ENCODE measurements at places on chromosomes 3 and 15.
A peak's percentile ranks its signal among the peaks of the same experiment; 100 is the strongest.

- DNase-seq, result no peak
Observed at GRCh38 chr3:54835701-54836100, 92.2 kb downstream of the LRTM1 start.

GRCh38 chr15:63517628-63518027 is 13.2 kb downstream of the USP3 start:
- DNase-seq, result no peak

DNA sequence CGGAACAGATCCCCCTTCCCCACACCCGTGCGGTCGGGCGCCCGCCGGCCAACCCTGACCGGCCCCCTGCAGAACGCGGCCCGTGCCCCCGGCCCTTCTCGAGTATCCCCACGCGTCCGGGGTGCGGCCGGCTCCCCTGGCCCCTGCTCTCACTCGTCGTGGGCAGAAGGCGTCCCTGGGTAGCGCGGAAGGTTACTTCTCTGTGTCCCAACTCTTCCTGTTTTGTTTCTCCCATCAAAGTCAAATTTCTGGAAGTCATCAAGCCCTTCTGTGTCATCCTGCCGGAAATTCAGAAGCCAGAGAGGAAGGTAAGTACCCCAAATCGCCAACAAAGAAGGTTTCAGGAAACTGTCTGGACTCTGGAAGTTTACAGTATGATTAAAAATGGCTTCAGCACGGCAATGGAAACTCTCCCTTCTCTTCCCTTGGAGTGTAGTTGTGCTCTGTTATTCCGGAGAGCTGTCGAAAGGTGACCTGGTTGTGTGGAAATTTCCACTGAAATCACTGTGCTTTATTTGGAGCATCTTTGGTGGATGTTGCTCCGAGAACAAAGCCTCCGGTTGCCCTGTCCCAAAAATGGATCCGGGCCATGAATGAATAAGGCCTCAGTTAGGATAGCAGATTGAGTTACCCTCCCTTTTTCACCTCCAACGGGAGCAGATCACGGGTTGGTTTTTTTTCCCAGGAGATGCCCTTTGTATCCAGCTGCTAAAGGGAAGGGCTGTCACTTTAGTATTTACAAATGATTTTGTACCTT is 536 bp downstream of the SEC61A1 start:
- peak; percentile 38 for DNase-seq

GRCh38 chr3:140180603-140181002 is 245.6 kb downstream of the CLSTN2 start:
- peak; percentile 22 for DNase-seq

GRCh38 chr3:57592306-57592705 is 4.8 kb downstream of the ARF4 start:
- DNase-seq, result no peak

DNA sequence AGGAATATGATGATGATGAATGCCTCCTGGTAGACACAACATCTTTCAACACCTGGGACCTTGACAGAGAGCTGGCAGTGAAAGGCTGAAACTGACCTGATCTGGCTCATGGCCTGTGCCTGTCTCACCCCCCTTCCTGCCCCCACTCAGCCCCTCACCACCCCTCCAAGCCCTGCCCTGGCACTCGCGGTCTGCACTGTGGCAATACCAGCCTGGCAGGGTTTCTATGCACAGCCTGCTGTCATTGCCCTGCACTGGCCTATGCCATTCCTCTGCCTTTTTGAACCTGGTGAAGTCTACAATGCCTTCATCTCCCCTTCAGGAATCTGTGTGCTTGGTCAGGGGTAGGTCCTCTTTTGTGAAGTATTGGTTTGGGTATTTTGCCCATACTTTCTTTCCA is 56.5 kb downstream of the ACAD9 start:
- DNase-seq, result no peak
